ENCODE measurements at places on chromosomes 2 and 18.

DNA sequence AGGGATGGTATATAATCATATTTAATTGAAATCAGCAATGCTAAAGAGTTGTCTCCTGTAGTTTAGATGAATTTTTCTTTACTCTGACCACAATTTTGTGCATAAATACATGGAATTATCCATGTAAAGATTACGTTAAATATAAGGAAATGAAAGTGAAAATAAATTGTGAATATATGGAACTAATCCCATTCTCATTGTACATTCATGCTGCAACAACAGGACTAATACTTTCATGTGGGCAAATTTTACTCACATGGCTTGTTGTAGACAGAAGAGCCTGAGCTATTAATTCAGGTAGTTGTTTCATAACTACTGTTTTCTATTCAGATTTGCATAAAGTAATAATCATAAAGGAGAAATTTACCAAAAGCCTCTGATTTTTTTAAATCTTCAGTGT, 357.8 kb downstream of the ARHGAP15 start:
- no peak for DNase-seq

- no peak for DNase-seq
Observed at GRCh38 chr2:43788646-43789045, 14.8 kb downstream of the DYNC2LI1 start.

- no peak for DNase-seq
Observed at GRCh38 chr18:34729264-34729663, 19.2 kb downstream of the DTNA start.

DNA sequence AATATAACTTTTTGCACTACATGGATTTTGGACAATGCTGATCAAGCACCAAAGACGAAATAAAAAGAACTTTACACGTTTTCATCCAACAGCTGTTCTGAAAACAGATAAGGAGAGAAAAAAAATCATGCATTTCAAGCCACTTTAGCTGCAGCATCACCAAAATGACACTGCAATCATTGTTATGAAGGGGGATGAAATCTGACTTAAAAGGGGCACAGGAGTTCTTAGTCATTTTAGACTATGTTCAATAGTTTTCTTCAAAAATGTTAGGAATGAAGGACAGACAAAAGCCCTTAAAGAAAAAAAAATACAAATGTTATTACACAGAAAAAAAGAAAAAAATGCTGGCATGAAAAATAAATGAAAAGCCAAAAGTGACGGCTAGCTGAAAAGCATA, 71.2 kb downstream of the CUL3 start:
- DNase-seq, result no peak

GRCh38 chr2:9697909-9698308, 67.1 kb upstream of the YWHAQ start:
- DNase-seq, result no peak

- no peak for DNase-seq
Observed at GRCh38 chr2:29155578-29155977, 40.4 kb downstream of the CLIP4 start.

DNA sequence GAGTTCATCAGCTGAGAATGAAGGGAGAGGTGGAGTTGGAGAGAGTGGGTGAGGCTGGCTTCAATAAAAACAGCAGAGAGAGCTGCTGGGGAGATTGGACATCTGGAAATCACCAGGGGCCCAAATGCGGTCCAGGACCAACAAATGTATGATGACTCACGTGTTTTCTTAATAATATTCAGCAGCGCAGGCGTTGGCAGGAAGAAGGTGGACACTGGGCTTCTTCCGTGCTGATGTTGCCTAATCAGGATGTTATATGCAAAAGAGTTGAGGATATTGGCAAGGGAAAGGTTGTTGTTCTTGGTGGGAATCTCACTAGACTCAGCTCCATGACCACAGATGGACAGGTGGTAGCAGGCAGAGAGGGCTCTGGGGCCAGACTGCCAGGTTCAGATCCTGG, 12.8 kb upstream of the PLA2R1 start:
- no peak for DNase-seq

All from stimulated activated CD8-positive, alpha-beta memory T cell treated with anti-CD3 and anti-CD28 coated beads, Interleukin-4, amount 100 ng/mL, for 4 hours (primary cell).